ENCODE measurements at places on chromosomes 3 and 15. TPM values are rescaled to one million over a fixed set of nuclear protein-coding genes. Genes with fewer than 3 reads are reported as not detected.

Gene LMCD1
- 22.1 TPM for total RNA-seq

- no peak for DNase-seq
Measured at GRCh38 chr3:114417265-114417664, 123.4 kb downstream of the TIGIT start.

DNA sequence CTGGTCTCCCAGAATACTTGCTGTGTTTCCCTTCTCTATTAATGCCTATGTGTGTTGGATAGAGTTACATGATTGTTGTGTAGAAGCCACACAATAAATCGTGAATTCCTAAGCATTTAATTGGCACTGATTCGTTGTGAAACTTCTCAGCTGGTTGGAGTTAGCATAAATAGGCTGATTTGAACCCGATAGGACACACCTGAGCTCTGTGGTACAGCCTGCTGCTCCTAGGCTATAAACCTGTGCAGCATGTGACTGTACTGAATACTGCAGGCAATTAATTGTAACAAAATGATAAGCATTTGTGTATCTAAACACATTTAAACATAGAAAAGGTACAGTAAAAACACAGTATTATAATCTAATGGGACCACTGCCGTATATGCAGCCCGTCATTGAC, 4.9 kb downstream of the ACAD11 start:
- no peak for DNase-seq

DNA sequence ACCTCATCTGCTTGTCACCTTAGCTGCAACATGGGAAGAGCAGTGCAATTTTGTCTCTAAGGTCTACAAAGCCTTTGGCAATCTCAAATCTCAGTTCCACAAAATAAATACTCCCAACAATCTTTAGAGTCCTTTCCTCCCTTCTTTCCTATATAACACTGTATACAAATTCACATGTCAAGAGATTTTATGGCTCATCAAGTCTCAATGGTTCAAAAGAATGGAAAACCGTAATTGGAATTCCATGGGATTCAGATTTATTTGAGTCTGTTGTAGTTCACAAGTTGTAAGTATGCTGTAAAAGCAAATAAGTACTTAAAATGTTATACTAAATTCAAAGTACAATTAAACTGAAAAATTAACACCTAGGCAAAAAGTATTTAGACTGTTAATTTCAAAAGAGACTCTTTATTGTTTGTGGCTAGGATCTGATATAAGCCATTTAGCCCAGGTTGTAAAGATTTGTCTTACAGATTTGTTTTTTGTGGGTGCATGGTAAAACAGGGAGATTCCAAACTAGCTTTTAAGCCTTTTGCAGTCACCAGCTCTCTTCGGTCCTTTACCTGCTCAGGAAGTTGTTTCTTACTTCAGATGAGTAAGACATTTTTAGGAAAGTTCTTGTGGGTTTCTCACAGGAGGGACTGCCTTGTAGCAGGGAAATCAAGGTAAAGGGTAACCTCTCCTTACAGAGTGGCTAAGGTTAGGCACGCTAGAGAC, 50.1 kb downstream of the CMSS1 start:
- no peak for DNase-seq

DNA sequence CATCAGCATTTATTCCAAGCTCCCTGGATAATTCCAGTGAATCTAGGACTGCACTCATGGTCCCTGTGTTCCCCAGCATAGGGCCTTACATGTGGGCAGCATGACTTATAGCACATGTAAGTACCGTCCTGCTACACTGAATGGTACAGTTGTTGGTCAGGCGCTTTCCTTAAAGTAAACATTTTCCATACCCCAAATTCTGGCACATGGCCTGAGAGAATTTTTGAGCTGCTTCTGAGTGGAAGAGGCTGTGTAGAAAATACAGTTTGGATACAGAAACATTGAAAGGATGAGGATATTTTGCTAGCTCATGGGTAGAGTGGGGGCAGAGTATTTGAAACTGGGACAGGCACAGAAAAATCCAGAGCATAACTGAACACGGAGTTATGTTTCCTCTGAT, 27.6 kb downstream of the CORO2B start:
- DNase-seq: no peak

GRCh38 chr3:69524816-69525215, 138.9 kb upstream of the FRMD4B start:
- no peak for DNase-seq

DNA sequence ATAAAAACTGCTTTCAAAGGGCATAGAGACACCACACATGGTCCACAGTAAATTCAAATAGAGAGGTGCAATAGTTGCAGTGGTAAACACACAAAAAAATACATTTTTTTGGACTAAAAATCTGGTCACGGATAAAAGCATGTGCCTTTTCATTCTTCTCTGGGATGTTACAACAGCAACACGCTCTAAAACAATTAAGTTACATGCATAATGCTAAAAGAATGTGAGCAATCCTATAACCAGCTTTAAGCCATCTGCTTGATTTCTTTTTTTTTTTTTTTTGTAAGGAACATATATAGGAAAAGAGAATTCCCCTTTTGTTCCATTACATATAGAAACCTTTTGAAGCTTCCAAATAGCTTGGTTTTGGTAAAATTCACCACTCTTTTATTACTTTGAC, 20.0 kb downstream of the WNT5A start:
- no peak for DNase-seq

Measured in H9 (cell line).